ENCODE measurements at places on chromosomes 16 and 17.

GRCh38 chr17:57463103-57463885 is 207.0 kb downstream of the MSI2 start:
- DNase-seq, result no peak

DNA sequence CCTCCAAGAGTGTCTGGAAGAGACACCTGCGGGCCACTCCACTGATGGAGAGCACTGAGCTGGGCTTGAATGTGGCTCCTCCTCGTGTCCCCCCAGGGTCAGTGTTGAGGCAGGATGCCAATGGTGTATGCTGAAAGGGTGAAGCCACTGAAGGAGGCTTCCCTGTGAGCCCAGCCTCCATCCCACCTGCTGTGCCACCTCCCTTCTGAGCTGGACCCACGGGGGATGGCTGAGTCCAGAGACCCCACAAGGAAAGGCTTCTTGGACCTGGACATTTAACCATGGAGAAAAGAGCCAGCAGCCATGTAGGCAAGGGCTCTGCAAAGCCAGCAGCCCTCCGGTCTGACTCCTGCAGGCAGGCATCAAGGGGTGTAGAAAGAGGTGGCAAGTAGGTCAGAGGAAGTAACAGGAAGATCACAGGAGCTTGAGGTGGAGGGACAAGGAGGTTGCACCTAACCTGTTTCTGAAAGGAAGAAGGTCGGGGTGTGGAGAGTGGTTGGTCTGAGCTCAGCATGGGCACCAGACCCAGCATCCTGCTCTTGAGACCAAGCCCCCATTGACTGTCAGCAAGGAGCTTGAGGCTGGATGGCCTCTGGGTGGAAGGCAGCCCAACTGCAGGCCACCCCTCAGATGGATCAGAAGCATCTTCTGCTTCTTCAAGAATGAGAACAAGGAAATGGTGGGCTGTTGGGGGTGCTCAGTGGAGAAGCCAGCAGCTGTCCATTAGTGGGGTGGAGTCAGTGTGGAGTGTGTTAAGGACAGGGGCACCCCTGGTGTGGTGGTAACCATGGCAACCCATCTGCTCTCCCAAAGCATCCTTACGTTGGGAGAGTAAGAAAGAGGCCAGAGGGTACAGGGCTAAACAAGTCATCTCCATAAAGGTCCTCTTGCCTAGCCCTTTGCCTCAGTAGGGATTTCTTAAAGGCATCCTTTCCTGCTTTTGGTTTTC is 80.7 kb downstream of the PLD6 start:
- DNase-seq, result no peak

DNA sequence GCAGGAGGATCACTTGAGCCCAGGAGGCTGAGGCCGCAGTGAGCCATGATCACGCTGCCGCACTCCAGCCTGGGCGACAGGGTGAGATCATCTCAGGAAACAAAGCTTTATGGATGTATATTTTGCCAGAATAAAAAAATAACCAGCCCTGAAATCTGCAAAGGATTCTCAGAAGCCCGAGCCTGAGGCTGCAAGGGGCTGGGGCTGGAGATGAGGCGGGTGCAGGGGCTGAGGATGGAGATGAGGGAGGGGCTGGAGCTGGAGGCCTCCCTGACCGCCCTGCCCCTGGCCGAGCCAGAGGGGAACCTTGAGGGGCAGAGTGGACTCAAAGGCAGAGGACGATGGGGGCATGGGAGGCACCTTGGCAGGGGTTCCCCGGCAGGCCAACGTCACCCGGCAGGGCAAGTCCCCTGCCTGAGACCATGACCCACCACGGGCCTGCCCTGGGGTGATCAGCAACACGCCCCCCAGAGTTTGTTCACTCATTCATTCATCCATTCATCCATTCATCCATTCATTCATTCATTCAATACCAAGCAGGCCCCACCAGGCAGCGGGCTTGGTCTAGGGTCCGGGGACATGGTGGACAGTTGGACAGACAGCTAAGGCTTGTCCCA is 32.5 kb downstream of the PIEZO1 start:
- DNase-seq, result no peak

DNA sequence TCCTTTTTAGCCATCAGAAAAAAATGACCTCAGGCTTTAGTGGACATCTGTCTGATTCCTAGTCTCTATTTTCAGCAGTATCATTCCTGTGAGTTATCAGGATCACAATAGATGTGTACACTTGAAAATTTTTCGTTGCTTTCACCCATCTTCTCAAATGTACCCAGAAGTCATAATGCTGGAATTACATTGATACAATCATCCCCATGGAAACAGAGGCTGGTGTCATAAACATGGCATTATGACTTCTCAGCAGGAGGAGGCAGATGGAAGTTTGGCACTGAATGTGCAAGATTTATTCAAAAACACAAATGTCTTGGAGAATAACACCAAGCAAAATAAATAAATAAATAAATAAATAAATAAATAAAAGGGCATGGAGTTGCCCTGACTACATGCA is 292.5 kb downstream of the PHKB start:
- DNase-seq, result no peak

GRCh38 chr16:85137323-85138072 is 25.2 kb upstream of the CIBAR2 start:
- DNase-seq, result no peak

GRCh38 chr17:35447499-35447898 is 1.1 kb downstream of the SLFN13 start:
- DNase-seq, result no peak

DNA sequence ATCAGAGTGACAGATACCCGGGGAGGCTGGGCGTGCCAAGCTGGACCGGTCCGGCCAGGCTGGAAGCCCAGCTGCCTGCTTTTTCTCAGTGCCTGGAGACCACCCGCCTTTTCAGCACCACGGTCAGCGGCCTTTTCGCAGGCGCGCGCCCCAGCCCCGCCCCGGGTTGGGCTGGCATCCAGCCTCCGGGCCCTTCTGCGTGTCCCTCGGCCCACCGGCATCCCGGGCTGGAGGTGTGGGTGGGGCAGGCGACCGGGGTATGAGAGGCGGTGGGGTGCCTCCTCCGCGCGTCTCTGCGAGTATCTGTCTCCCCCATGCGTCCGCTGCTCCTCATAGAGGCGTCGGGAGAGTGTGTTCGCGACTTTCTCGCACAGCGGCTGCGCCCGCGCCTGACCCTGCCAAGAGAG is 102.5 kb downstream of the MRM1 start:
- DNase-seq, result peak; percentile 19

DNA sequence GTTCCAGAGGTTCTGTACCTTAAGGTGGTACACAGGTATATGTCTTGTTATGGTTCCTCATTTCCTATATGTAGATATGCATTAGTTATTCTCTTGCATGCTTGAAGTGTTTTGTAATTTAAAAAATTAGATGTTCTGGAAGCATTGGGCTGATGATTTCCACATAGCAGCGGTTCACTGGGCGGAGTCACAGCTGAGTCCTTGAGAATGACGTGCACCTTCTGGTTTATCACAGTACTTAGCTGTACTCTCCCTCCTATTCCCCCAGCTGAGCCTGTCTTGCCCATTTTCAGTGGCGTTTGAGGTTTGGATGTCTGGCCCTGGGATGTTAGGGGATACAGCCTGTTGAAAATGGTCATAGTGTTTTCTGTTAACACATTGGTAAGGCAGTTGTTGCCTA is 327.1 kb downstream of the SNX29 start:
- DNase-seq, result no peak

GRCh38 chr16:83711069-83711468 is 96.7 kb upstream of the HSBP1 start:
- no peak for DNase-seq
